Activated CD8-positive, alpha-beta memory T cell treated with anti-CD3 and anti-CD28 coated beads, Interleukin-2, amount 10 ng/mL, durations not matched to agents 7 days and 5 days (primary cell): ENCODE measurements at places on chromosomes 5 and 9.
A peak's percentile ranks its signal among the peaks of the same experiment; 100 is the strongest.

- H3K4me3 ChIP-seq: no peak overlapping the region
- no peak for DNase-seq
- H3K36me3 ChIP-seq: no peaks in the 10 kb centered on the region
These were observed 9.9 kb upstream of the SLC25A48 start for GRCh38 chr5:135824541-135825041.

- no peak overlapping the region for H3K4me3 ChIP-seq
- H3K27ac ChIP-seq: no peak overlapping the region
- H3K36me3 ChIP-seq: no peaks in the 10 kb centered on the region
- no peaks in the 10 kb centered on the region for H3K4me1 ChIP-seq
- H3K27me3 ChIP-seq: peaks cover 12% of the 10 kb centered on the region
These were observed 53.7 kb downstream of the ZNF618 start for GRCh38 chr9:113929634-113930389.

- H3K27me3 ChIP-seq: no peaks in the 10 kb centered on the region
- H3K27ac ChIP-seq: no peak overlapping the region
- DNase-seq: no peak
These were observed 1481.5 kb downstream of the EFNA5 start for GRCh38 chr5:106189121-106189809.

DNA sequence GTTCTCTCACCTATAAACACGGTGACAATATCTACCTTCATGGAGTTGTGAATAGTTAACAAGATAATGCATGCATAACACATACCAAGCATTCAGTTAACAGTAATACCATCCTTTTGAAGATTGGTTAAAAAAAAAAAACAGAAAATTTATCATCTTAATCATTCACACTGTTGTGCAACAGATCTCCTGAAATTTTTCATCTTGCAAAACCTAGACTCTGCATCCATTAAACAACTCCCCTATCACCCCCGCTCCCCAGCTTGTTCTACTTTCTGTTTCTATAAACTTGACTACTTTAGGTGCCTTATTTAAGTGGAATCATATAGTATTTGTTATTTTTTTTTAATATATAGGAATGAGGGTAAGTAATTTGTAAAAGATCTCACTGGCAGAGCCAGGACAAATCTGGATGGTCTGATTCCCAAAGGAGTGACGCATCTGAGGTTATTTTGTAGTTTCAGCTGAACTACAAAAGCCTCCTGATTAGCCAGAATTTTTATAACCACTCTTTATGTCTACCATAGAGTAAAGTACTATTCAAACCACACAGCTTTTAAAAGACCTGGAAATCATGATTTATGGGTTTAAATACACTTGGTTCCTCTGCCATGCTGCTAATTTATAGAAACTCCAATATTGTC lies 93.0 kb downstream of the FANCC start:
- DNase-seq: no peak
- no peak overlapping the region for H3K27ac ChIP-seq
- H3K36me3 ChIP-seq: peaks cover 6% of the 10 kb centered on the region
- H3K4me1 ChIP-seq: peaks cover 6% of the 10 kb centered on the region
- no peak overlapping the region for H3K4me3 ChIP-seq

DNA sequence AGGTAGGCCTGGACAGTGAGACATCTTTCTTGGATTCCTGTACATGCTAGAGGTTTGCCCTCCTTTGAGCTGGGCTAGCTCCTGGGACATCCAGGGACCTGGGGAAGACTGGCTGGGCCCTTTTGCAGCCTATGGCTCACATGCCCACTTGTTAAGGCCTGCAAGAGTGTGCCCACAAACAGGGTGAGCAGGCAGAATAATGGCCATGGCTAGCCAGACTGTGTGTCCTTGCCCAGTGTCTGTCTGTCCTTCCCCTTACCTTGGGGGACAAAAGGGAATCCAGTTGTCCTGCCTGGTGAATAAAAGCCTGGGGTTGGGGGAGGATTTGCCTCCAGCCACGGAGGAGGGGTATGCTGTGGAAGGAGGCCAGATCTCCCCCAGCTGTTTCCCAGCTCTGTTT lies 13.0 kb upstream of the CXXC5 start:
- peaks cover 58% of the 10 kb centered on the region for H3K4me1 ChIP-seq
- H3K27me3 ChIP-seq: no peaks in the 10 kb centered on the region
- DNase-seq: no peak
- no peak overlapping the region for H3K4me3 ChIP-seq

GRCh38 chr5:179306191-179307012 lies 38.9 kb downstream of the ADAMTS2 start:
- no peaks in the 10 kb centered on the region for H3K4me1 ChIP-seq
- H3K36me3 ChIP-seq: no peaks in the 10 kb centered on the region
- H3K27ac ChIP-seq: no peak overlapping the region
- no peaks in the 10 kb centered on the region for H3K27me3 ChIP-seq

- no peaks in the 10 kb centered on the region for H3K27me3 ChIP-seq
- no peak overlapping the region for H3K27ac ChIP-seq
- no peaks in the 10 kb centered on the region for H3K36me3 ChIP-seq
These were observed 201.2 kb upstream of the MPDZ start for GRCh38 chr9:13480693-13481092.

DNA sequence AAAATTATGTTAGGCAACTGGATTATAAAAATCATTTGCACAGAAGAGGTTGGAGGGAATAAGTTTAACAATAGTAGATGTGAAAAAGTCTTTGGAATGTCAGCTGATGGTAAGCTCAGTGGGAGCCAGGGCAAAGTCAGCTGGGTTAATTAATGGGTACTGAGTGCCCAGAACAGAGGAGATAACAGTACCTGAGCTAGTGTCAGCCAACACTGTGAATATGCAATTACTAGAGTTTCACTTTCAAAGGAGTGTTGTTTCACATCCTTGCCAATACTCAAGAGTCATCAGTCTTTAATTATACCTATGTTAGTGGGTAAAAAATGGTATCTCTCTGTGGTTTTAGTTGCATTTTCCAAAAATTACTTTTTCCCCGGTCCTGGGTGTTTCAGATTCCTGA lies 135.1 kb downstream of the KIF4B start:
- no peak for DNase-seq
- no peaks in the 10 kb centered on the region for H3K36me3 ChIP-seq
- no peaks in the 10 kb centered on the region for H3K4me1 ChIP-seq
- H3K27ac ChIP-seq: no peak overlapping the region
- H3K4me3 ChIP-seq: no peak overlapping the region
- H3K27me3 ChIP-seq: peaks cover 16% of the 10 kb centered on the region

DNA sequence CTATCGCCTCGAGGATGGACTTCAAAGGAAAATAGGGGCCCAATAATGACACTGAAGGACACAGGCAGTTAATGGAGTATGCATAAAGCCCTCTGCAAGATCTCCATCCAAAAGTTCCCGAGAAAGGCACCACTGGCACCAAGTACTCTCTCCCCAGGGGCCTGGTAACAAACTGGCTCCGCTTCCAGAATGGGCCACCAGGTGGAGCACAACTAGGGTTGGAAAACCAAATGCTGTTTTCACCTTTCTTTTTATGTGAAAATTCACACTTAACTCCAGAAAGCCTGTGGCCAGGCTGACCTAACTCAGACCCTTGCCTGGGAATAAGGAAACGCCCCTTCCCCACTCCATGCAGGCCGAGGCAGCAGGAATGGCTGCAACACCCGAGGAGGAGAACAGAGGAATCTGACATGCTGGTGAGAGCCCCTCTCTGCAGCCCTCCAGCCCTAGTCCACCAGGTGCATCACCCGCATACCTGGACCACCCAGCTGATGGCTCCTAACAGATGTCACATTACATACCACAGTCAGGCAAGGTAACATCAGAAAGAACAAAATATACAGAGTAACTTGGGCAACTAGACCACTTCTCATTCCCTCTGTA lies 42.8 kb downstream of the CAMSAP1 start:
- H3K4me3 ChIP-seq: no peak overlapping the region
- no peaks in the 10 kb centered on the region for H3K27me3 ChIP-seq
- DNase-seq: peak; percentile 72
- H3K36me3 ChIP-seq: peaks cover 5% of the 10 kb centered on the region
- H3K27ac ChIP-seq: no peak overlapping the region

GRCh38 chr5:157444224-157444623 lies 15.8 kb upstream of the NIPAL4 start:
- peaks cover 2% of the 10 kb centered on the region for H3K36me3 ChIP-seq
- H3K27me3 ChIP-seq: peaks cover 20% of the 10 kb centered on the region
- DNase-seq: no peak
- no peaks in the 10 kb centered on the region for H3K4me1 ChIP-seq
- H3K4me3 ChIP-seq: no peak overlapping the region
- H3K27ac ChIP-seq: no peak overlapping the region
